ENCODE measurements at places on chromosomes 2 and 18. TPM values are rescaled to one million over a fixed set of nuclear protein-coding genes. Genes with fewer than 3 reads are reported as not detected.

GRCh38 chr2:109046925-109047508 is 58.0 kb upstream of the EDAR start:
- DNase-seq = peak; percentile 38

DNA sequence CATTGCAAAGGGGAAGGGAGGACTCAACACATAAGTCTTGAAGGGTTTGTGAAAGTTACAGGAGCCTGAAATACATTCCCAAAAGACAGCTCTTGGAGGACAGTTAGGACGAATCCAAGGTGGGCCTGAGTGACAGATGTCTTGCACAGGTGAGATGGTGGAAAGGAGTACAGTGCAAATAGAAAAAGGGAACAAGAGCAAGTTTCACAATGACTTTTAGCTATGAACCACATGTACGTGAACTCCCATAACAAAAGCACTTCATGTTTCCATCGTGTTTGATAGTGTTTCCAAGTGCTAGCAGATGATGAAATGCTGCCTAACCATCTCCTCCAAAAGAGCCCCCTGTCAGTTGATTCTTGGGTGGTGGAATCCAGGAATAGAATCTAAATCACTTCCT is 1.8 kb downstream of the IL18RAP start:
- no peak for DNase-seq

DNA sequence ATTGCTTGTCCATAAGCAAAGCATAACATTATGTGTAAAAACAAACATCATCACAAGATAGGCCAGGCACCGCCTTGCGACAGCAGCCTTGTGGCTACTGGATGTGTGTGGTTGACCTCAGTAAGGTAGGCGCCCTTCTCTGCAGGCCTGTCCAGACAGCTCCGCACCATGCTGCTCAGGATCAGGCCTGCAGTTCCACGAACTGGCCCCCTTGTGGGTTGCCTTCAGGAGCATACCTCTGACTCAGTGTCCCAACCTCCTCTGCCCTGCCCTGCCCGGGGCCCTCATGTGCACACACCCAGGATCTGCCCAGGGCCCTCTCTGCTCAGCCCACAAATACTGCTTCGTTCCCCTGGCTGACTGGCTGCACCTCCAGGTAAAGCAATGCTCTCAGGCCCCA is 16.1 kb upstream of the ZNF236 start:
- no peak for DNase-seq

DNA sequence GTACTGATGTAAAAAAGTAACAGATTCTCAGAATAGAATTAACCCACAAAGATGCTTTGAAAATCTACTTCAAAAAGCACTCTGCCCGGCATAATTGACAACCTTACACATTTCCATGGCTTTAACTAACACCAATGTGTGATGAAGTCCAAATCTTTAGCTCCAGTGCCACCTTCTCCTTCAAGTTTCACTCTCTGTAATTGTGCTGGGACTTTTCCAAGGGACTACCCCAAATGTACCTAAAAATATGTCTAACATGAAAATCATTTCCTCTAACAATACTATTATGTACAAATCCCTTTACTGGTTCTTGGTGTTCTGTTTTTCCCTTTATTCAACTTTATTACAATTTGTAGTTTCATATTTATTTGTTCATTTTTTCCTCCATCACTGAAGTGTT is 20.6 kb upstream of the UBE2E3 start:
- DNase-seq = no peak

GRCh38 chr2:215535125-215535668 is 99.3 kb upstream of the FN1 start:
- DNase-seq = no peak

DNA sequence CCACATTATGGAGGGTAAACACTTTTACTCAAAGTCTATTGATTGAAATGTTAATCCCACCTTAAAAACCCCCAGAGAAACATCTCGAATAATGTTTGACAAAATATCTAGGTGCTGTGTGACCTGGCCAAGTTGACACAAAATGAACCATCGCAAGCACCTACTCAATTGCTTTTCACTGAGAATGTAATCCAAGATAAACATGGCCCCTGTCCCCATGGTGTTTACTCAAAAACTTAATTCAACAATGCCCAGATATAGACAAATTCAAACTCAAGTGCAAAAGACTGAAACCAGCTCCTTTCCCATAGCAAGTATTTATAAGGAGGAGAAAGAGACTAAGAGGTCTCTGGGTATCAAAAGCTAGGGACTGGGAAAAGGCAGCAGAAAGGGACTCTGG is 15.0 kb upstream of the ACMSD start:
- no peak for DNase-seq

GRCh38 chr2:21289551-21289950 is 165.8 kb downstream of the TDRD15 start:
- no peak for DNase-seq

DNA sequence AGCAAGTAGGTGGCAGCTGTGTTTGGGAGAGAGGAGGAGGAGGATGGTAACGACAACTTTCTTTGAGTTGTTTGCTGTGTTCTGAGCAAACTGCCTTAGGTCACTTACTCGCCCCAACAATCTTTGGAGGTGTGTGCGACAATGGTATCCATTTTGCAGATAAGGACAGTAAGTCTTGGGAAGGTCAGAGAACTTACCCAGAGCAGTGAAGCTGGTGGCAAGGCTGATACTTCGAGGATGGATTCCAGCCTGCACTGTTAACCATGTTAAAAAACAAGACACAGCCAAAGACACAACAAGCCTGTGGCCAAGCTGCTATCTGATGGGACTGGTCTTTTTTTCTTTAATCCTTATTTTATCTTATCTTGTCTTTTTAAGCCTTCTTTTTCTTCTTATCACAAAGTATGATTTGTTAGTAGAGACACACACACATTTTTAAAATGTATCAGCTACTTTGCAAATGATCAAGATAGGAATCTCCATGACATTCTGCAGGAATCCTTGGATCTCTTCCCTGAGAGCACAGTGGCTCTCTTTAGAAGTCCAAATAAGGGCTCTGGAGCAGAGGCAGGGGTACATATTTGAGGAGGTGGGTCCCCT is 27.9 kb downstream of the CNDP1 start:
- no peak for DNase-seq

GRCh38 chr2:150491943-150492342 is 4.5 kb upstream of the RND3 start:
- peak; percentile 73 for DNase-seq

DNA sequence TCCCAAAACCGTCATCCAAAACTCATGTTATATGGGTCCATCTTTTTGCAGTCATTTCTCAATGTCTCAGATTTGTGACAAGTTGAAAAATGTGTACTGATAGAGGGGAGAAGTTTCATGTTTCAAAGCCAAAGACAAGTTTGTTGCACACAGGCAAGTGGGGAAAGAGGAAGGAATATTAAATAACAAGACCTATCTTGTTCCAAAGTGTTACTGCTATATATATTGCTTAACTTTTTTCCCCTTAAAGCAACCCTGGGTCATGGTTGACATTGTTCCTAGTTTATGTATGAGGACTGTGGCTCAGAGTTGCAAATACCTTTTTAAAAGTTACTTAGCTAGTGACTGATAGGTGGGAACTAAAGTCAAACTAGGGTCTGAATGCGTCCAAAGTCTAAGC is 1.7 kb downstream of the ITGA4 start:
- no peak for DNase-seq

- no peak for DNase-seq
Observed at GRCh38 chr2:201642086-201642578, 1.2 kb downstream of the TMEM237 start.

GRCh38 chr2:49278561-49278960 is 124.2 kb upstream of the FSHR start:
- no peak for DNase-seq

DNA sequence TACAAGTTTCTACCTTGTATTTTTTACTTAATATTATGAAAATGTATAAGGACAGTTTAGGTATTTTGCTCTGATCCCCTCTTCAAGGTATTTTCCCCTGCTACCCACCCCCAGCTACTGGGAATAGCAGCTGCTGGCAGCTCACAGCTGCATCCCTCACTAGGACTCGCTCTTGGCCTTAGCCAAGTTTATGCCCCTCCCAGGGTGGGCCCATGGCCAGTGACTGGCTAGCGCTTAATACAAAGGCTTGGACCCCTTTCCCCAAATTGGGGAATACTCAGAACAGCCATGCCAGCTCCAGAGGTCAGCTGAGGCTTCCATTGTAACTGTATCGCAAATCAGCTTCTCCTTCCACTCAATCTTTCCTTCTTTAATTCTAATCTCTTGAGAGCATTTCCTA is 131.3 kb downstream of the GFPT1 start:
- no peak for DNase-seq

DNA sequence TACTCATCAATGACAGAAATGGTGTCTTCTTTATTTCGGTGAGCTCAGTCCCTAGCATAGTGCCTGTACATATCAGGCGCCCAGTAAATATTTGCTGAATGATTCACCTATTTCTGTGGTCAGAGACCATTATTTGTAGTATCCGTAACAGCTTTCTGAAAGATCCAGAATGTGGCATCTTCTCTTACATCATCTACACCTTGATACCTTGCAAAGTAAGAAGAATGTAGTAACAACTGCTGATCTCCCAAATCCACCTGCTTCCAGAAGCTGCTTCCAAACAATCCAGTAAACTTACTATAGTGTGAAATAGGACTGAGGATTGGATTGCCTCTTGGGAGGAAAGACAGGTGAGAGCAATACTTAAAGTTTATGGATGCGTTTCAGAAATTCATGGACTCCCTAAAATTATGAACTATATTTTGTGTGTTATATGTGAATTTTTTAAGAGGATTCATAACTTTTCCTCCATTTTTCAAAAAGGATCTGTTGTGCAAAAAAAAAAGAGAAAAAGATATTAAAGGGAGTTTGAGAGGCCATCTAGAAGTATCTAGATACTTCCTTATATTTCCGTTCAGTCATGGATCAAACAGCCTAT is 945 bp upstream of the ASXL2 start:
- DNase-seq = peak; percentile 73

- no peak for DNase-seq
Observed at GRCh38 chr18:63074981-63075404, 244.6 kb downstream of the BCL2 start.

GRCh38 chr2:187996630-187997029 is 295.0 kb upstream of the GULP1 start:
- DNase-seq = no peak

GRCh38 chr18:38747153-38747552 is 1181.6 kb upstream of the CELF4 start:
- no peak for DNase-seq

DNA sequence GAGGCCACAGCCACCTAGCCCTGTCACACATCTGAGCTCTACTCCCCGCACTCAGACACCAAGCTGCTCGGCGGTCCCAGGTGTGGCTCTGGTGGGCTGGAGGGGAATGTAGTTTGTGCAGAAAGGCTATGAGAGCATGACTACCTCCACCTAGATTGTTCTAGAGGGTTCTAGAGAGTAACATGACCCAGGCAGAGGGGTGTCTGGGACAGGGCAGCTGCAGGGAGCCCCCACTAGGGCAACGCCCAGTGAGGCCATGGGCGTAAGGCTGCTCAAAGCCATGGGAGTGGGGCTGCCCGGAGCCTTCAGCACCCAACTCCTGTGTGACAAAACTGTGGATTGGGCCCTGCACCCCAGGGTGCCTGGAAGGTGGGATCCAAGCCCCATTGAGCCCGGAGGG is 511.4 kb upstream of the MYT1L start:
- no peak for DNase-seq

- DNase-seq = no peak
Observed at GRCh38 chr18:79736230-79736629, 56.6 kb downstream of the CTDP1 start.

- no peak for DNase-seq
Observed at GRCh38 chr18:2982022-2982421, 30.9 kb downstream of the LPIN2 start.

- no peak for DNase-seq
Observed at GRCh38 chr2:54977149-54977548, 73.1 kb downstream of the RTN4 start.

GRCh38 chr2:158120102-158120501 is 18.4 kb downstream of the UPP2 start:
- no peak for DNase-seq

- DNase-seq = peak; percentile 62
Observed at GRCh38 chr2:15059870-15060512, 427.5 kb downstream of the LRATD1 start.

- peak; percentile 92 for DNase-seq
Observed at GRCh38 chr18:23307567-23308295, 145.4 kb upstream of the RIOK3 start.

DNA sequence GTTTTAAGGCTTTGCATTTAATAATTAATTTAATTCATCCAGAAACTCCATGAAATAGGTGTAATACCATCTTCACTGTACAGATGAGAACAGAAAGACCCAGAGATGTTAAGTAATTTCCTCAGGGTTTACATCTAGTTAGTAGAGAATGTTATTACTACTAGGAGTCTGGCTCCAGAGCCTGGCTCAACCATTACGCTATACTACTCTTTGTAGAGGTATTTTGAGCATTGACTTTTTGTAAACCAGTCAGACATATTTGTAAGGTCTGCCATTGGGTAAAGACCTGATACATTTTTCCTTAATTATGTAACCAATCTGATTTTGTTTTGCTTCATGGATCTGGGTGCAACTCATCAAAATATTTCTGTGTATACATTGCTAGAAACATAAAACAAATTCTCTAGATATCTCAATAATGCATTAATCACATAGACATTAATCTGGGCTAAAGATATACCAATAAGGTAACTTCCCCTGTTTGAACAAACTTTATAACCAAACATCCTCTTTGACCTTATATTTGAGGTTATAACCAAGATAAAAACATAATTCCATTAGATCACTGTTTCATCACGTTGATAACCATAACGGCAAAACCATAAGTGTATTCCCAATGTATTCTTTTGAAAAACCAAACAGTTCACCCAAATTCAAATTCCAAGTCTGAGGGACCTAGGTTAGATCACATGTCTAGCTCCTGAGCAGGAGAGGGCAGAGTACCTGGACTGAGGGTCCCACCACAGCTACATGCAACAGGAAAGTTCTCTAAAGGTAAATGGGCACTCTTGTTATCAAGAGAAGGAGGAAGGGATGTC is 135.0 kb downstream of the IKZF2 start:
- DNase-seq = no peak

GRCh38 chr2:16179701-16180416 is 239.5 kb downstream of the MYCN start:
- DNase-seq = no peak

MLPH gene
- not detected for total RNA-seq

DHRS9 gene
- 0.21 TPM for total RNA-seq

EIF5B gene
- total RNA-seq = 37.3 TPM

SERPINB12 gene
- not detected for total RNA-seq

ZNF519 gene
- total RNA-seq = 2.9 TPM

NEU2 gene
- total RNA-seq = 0.24 TPM

INPP1 gene
- 4.5 TPM for total RNA-seq

DSG4 gene
- not detected for total RNA-seq

KCNG2 gene
- total RNA-seq = not detected

TACR1 gene
- not detected for total RNA-seq

PARD3B gene
- 2.2 TPM for total RNA-seq

DYNC2LI1 gene
- 4.8 TPM for total RNA-seq

POU3F3 gene
- total RNA-seq = not detected
